ENCODE measurements at places on chromosomes 6 and 20.

DNA sequence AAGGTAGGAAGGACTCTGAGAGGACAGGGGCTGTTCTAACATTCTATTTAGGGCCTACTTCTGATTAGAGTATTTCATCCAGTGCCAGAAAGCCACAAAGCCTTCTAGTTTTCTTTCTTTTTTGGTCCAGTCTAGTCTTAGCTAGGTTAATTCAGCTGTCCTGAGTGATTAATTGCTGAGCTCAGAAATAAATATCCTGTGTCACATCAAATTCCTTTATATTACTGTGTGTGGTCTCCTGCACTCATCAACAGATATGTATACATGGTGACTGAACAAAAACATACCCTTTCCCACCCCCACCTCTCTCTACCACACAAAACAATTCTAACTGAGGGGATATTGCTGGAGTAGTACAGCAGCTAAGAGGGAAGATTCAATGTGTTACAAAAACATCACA is 601.5 kb upstream of the NRSN1 start:
- DNase-seq, result no peak

DNA sequence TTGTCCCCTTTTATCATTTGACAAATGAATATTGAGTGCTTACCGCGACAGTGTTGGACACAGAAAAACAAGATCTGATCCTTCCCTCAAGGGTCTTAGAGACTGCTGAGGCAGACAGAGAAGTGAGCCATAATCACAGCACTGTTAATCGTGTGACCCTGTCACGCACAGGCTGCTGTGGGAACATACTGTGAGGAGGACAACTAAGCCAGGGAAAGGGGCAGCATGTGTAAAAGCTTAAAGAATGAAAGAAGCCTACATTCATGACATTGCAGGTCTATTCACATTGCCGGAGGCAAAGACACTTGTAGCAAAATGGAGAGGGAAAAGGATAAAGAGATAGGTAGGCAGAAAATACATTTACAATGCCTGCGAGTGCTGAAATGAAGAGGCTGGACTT is 32.7 kb downstream of the TRDN start:
- DNase-seq, result no peak

- no peak for DNase-seq
Observed at GRCh38 chr6:100379386-100379785, 85.3 kb downstream of the SIM1 start.

DNA sequence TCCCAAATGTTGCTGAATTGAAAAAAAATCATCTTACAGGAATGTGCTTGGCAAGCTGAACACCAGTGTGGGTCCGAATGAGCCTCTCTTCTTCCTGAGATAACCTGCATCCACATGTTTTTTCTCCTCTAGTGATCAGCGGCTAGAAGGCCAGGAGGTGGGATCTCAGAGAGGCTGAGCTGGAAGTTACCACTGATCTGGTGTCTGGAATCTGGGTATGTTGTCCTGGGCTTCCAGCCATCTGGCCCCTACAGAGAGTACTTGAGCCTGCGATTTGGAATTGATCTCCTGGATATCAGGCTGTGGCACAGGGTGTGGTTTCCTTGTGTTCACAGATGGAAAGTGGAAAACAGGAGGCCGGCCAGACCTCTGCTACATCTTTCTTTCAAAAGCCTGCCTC is 35.9 kb downstream of the SULF2 start:
- DNase-seq, result no peak

DNA sequence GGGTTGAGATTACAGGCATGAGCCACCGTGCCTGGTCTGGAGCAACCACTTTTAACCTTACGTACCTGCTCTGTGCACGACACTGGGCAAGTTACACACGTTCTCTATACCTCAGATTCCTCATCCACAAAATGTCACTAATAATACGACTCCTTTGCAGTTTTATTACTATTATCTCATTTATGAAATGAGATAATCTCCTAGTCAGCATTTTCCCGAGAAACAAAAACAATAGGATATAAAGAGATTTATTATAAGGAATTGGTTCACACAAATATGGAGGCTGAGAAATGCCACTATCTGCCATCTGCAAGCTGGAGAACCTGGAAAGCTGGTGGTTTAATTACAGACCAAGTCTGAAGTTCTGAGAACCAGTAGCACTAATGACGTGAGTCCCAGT is 12.0 kb upstream of the KIF13A start:
- no peak for DNase-seq

DNA sequence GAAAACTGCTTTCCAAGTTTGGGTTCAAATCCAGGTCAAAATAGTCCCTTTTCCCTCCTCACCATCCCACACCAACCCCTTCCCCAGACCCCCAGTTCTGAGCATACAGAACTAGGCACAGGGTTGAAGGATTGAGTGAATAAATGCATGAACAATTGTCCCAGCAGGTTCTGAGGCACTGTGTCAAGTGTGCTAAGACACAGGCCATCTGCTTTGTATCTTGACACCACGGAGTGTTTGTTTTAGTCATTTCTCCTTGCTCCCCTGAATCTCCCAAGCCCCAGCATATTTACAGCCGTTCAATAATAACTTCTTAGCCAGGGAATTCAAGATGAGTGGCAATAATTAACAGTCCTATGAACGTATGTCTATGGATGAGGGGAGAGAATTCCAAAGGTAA is 102.8 kb upstream of the JARID2 start:
- no peak for DNase-seq

- no peak for DNase-seq
Observed at GRCh38 chr6:118577972-118578371, 29.9 kb downstream of the PLN start.

DNA sequence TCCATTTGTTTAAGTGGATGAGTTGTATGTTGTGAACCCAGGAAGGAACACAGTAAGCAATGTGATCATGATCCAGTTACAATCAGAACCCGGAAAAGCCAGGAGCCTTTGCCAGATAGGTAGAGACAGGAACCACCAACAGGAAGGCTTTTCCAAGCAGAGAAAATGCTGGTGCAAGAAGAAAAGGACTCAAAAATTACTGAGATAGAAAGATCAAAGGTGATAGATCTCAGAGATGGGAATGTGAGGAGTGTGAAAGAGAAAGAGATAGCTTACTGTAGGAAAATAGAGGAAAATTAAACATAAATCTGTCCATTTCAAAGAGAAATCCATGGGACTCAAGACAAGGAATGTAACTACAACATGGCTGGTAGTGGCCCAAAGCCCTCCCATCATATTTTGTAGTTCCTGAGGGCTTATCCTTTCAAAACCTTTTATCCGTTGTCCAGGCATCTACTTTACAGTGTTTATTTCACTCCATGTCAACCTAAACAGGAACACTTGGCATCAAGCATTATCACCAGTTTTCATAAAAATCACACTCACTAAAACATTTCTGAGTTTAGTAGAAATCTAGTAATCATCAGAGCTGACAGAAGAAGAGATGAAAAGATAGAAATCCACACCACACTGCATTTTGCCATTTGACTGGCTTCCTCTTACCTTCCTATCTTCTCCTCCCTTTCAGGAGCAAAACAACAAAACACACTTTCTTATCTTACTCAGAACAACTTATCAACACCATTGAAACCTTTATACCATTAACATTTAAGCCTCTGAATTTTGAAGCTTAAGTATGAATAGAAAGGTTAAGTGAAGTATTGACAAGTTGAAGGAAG is 44.5 kb upstream of the STXBP5 start:
- no peak for DNase-seq

DNA sequence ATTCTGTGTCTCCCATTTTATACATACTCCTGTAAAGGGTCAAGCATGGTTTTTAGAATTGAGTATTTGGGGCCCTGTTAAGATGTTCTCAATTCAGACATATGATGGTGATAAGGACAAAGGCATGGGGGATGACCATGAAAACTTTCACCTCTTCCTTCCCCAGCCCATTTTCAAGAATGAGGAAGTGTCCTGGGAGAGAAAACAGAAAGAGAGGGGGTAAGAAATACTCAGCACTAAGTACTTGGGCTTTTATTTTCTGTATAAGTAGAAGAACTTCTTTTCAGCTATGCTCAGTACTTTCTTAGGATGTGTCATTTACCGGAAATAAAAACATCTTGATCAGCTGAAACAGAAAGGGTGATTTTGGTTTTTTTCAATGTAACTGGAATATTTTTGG is 10.9 kb upstream of the MBOAT1 start:
- no peak for DNase-seq

DNA sequence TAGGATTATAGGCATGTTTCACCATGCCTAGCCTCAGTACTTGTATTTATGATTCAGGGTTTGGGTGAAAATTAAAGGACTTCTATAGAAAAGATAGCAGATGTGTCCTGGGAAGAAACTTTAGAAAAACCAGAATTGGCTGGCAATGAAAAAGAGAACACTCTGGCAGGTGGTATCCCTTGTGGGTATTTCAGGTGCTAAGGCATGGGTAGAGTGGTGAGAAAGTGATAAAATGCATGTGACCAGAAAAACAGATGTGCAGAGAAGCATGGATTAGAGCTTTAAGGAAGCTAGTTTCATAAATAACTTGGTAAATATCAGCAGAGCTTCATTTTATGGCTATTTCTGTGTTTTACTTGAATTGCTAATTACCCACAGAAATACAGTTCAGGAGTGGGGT is 622.2 kb downstream of the DOK5 start:
- DNase-seq, result no peak

GRCh38 chr6:33289784-33290315 is 449 bp downstream of the PFDN6 start:
- DNase-seq, result no peak

- no peak for DNase-seq
Observed at GRCh38 chr6:109069746-109070145, 24.9 kb downstream of the SESN1 start.

DNA sequence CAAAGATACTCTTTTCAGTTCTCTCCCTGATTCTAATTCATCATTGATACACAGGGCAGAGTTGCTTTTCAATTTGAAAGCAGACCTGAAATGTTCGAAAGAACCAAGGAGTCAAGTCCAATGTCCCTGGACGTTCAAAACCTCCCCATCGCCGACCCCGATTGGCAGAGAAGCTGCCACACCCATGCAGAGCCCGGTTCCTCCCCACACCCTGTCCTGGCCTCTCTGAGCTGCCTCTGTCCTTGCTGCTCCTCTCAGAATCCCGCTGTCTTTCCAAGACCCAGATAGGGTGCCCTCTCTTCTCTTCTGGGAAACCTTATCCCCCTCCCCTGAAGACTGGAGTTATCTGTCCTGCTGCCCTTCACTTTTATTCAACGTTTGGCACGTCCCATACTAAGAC is 52.3 kb upstream of the CITED2 start:
- DNase-seq, result no peak

- DNase-seq, result no peak
Observed at GRCh38 chr20:19921284-19921793, 95.8 kb upstream of the NAA20 start.

DNA sequence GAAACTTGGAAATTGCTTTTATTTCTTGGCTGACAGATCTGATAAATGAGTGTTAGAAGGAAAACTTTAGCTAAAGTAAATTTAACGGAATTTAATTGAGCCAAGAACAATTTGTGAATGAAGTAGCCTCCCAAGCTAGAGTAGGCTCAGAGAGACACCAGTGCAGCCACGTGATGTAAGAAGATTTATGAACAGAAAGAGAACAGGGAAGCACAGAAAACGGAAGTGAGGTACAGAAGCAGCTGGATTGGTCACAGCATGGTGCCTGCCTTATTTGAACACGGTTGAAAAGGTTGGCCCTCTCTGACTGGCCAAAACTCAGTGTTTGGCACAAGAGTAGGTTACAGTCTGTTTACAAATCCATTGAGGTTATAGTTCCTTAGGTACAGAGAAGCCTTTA is 29.5 kb upstream of the IFNGR1 start:
- no peak for DNase-seq

- no peak for DNase-seq
Observed at GRCh38 chr6:158175111-158175510, 7.0 kb downstream of the GTF2H5 start.

GRCh38 chr20:63155266-63156165 is 60.4 kb downstream of the YTHDF1 start:
- DNase-seq, result no peak

GRCh38 chr20:60428651-60429050 is 470.4 kb downstream of the CDH26 start:
- DNase-seq, result no peak

- no peak for DNase-seq
Observed at GRCh38 chr6:33172688-33173534, 19.4 kb downstream of the COL11A2 start.

DNA sequence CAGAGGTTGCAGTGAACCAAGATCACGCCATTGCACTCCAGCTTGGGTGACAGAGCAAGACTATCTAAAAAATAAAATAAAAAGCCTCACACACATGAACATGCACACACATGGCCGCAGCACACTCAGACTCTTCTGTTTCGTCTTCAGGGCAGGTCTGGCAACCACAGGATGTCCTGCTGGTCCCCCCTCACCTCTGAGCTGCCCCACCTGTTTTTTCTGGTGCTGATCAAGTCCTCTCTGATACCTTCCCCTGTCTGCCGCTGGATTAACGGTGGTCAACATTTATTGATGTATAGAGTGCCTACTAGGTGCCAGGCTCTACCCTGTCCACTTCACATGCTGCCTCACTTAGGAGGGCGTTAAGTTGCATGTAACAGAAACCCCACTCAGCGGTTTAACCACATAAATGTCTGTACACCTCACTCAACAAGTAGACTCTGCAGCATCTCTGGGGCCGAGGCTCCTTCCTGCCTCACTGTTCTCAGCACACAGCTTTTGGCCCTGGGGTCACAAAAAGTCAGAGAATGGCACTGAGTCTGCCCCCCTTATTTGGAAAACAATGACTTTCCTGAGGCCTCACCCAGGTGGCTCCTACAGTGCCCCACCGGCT is 4.5 kb upstream of the AP5S1 start:
- no peak for DNase-seq

DNA sequence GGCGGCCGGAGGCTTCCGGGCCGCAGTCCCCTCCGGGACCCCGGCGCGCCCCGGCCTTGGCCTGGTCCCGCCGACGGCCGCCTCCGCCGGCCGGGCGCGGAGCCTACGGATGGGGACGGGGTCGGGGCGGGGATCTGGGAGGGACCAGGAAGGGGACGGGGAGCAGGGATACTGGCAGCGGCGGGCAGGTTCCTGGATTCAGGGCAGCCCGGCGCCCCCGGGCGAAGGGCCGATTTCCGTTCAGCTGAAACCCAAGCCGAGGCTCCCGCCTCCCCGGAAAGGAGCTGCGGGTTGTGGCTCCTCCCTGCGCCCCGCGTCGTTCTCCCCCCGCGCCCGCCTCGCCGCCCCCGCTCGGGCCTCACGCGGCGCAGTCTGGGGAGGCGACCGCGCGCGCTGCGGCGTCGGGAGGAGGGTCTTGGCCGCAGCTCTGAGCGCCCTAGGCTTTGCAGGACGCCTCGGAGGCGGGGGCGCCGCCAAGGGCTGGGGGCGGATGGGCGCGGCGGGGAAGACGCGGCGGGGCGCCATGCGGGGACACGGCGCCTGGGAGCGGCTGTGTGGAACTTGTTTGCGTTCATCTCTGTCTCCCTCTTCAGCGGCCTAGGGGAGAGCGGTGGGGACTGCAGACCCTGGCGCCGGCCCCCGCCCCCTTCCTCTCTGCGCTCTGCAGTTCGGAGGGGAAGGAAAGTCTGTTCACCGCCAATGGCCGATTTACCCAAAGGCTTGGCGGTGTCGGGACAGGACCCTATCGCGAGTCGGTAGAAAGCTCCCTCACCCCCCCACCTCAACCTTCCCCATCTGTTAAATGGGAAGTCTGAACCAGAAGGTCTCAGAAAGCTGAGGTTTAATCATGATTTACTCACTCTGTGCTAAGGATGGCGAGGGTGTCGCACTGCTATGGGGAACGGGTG is 22.7 kb upstream of the TMEM181 start:
- no peak for DNase-seq

Measured in activated CD4-positive, alpha-beta T cell treated with anti-CD3 and anti-CD28 coated beads for 4 hours (primary cell).